ENCODE measurements at places on chromosomes 5 and 9. TPM values are rescaled to one million over a fixed set of nuclear protein-coding genes. Genes with fewer than 3 reads are reported as not detected.

- H3K27ac ChIP-seq, result no peak overlapping the region
- H3K36me3 ChIP-seq, result no peaks in the 10 kb centered on the region
- no peak overlapping the region for H3K4me3 ChIP-seq
- DNase-seq, result peak; percentile 70
- H3K27me3 ChIP-seq, result no peaks in the 10 kb centered on the region
These were observed 2.8 kb downstream of the DCAF12 start for GRCh38 chr9:34123682-34124081.

ORM2 gene
- 0.38 TPM for polyA plus RNA-seq

DNA sequence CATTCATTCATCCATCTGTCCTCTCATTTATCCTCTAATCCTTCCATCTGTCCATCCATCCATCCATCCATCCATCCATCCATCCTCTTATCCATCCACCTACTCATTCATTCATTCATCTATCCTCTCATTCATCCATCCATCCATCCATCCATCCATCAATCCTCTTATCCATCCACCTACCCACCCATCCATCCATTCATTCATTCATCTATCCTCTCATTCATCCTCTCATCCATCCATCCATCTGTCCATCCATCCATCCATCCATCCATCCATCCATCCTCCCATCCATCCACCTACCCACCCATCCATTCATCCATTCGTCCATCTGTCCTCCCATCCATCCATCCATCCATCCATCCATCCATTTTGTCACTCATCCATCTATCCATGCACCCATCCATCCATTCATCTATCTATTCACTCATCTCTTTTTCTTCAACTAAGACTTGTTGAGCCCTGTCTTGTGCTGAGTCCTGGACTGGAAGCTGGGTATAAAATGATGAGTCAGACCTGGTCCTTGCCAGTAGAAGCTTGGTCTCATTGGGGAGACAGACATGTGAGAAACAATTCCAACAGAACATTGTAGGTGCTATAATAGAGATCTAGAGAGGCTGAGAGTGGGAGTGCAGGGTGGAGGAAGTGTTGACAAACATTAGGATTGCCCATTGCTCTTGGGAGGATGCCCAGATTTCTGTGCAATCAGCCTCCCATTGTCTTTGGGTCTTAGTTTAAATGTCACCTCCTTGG lies 55.0 kb upstream of the IER5L start:
- H3K27me3 ChIP-seq, result no peaks in the 10 kb centered on the region
- peaks cover 10% of the 10 kb centered on the region for H3K4me1 ChIP-seq
- H3K27ac ChIP-seq, result no peak overlapping the region
- no peak for DNase-seq

GRCh38 chr5:9187614-9188013 lies 358.3 kb downstream of the SEMA5A start:
- H3K4me1 ChIP-seq, result no peaks in the 10 kb centered on the region
- DNase-seq, result no peak
- H3K27ac ChIP-seq, result no peak overlapping the region
- H3K36me3 ChIP-seq, result no peaks in the 10 kb centered on the region
- H3K27me3 ChIP-seq, result no peaks in the 10 kb centered on the region

CDH10 gene
- polyA plus RNA-seq, result not detected

PNPLA7 gene
- 9.5 TPM for polyA plus RNA-seq

FRRS1L gene
- polyA plus RNA-seq, result 0.23 TPM

DNA sequence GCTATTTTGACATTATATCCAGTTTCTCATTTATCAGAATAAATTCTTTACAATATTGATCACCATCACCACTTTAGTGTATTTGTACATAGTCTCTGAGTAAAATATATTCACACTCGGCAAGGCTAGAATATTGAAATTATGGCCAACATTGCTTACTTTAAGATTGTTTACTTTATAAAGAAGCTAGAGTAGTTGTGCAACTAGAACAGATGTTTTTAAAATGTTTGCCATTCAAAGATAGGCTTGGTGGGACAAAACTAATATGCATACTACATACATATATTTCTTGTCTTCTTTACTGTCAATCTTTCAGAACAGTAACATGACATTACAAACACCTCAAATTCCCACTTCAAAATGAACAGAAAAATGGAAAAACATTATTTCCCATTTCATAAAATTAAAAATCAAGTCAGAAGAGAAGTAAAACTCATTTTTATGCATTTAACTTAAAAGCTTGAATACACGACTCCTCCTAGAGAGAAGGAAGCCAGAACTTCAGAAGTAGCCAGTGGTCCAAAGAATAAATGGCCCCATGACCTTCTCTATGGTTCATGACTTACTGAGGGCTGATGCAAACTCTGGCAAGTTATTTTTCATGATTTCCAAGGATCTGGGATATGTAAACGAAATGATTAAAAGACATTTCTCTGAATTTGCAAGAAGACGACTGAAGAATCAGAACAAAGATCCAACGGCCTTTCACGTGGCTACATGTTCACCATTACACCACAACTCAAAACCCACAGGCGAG lies 14.1 kb downstream of the MTX3 start:
- no peaks in the 10 kb centered on the region for H3K36me3 ChIP-seq
- DNase-seq, result no peak
- H3K4me1 ChIP-seq, result no peaks in the 10 kb centered on the region
- no peaks in the 10 kb centered on the region for H3K27me3 ChIP-seq

FOXD4L4 gene
- not detected for polyA plus RNA-seq

RBM27 gene
- polyA plus RNA-seq, result 6.7 TPM

GABRB2 gene
- 0.46 TPM for polyA plus RNA-seq

DNA sequence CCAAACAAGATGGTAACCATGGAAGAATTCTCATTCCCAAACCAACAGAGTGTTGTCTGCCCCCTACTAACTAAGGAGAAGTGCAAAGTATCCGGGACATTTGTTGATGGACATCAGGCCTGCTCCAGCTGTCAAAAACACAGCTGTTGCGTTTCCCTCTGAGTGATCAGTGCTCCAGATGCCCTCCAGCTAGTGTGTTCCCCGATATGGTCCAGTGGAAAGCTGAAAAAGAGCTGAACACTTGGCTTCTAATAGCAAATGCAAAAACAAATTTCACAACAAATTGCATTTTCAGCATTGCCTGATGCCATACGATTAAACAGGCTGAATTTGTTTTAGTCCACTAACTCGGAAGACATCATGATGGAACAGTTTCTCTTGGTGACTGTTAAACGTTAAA lies 1398.7 kb downstream of the PTPRD start:
- H3K4me3 ChIP-seq, result no peak overlapping the region
- H3K36me3 ChIP-seq, result no peaks in the 10 kb centered on the region
- no peak overlapping the region for H3K27ac ChIP-seq
- no peaks in the 10 kb centered on the region for H3K27me3 ChIP-seq

DNA sequence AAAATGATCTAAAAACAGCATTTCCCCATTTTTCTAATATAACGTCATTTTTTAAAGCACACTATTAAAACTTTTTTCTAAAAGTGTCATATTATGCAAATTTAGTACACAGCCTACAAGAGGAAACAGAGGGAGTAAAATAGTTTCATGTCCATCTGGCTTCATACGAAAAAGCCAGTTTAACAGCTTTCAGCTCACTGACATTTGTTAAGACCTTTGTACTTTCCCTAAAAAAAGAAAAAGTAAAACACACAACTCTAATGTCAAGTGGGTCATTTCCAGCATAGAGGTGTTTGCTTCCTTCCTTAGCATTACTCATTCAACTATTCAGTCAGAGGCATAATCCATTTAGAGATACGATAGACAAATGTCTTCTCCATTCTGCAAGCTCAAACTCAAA lies 49.4 kb downstream of the ABHD17B start:
- H3K27ac ChIP-seq, result no peak overlapping the region
- H3K4me3 ChIP-seq, result no peak overlapping the region
- H3K27me3 ChIP-seq, result no peaks in the 10 kb centered on the region
- H3K36me3 ChIP-seq, result no peaks in the 10 kb centered on the region

DNA sequence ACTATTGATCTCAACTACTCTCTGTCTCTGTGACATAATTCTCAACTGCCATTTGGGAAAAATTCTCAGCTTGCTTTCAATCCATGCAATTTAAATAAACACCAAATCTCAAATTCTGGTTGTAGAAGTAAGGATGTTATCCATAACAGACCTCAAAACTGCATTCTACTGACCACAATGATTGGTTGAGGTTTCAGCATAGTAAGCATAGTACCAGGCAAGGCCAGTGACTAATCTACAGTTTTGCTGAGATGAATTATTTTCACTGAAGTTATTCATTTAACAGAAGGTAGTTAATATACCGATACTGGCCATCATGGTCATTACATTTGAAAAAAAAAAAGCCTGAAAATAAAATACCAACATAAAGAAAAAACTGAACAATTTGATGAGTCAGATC lies 488.0 kb upstream of the CDH18 start:
- H3K27me3 ChIP-seq, result no peaks in the 10 kb centered on the region
- no peaks in the 10 kb centered on the region for H3K4me1 ChIP-seq
- H3K36me3 ChIP-seq, result no peaks in the 10 kb centered on the region
- H3K4me3 ChIP-seq, result no peak overlapping the region

NEUROG1 gene
- polyA plus RNA-seq, result not detected

DNA sequence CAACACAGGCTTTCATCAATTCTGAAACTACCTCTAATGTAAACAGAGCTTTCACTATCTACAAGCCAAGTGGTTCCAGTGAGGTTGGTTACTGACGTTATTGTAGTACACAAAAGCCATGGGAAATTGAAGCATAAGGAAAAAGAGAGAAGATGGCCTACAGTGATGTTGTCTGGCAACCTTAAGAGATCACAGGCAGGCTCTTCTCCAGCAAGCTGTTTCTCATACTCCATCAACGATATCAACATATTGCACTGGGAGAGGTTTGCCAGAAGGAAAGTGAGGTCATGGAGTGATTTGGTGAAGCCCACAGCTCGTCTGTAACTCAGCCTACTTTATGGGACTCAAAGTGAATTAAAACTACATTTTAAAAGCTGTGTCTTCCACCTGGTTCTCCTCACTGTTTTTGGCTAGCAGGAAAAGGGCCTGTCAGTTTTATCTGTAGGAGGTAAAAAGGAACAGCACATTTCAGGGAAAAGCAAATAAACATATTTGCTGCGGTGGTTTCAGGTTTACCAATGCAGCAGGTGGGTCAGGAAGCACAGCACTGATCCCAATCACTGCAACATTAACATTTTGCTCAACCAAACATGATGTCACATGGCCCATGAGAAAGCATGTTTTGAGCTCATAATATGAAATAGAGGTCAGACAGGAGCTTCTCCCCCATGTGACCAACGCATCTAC lies 72.9 kb downstream of the ARSB start:
- H3K27ac ChIP-seq, result peak overlapping the region; percentile 12
- no peaks in the 10 kb centered on the region for H3K36me3 ChIP-seq
- no peak for DNase-seq

GRCh38 chr5:134600600-134600999 lies 32.0 kb downstream of the SAR1B start:
- H3K4me1 ChIP-seq, result no peaks in the 10 kb centered on the region
- H3K4me3 ChIP-seq, result no peak overlapping the region
- H3K27me3 ChIP-seq, result no peaks in the 10 kb centered on the region
- no peak overlapping the region for H3K27ac ChIP-seq
- no peak for DNase-seq

- H3K4me3 ChIP-seq, result no peak overlapping the region
- no peaks in the 10 kb centered on the region for H3K36me3 ChIP-seq
- peaks cover 12% of the 10 kb centered on the region for H3K27me3 ChIP-seq
- DNase-seq, result no peak
- H3K4me1 ChIP-seq, result no peaks in the 10 kb centered on the region
These were observed 17.0 kb downstream of the LHX3 start for GRCh38 chr9:136187683-136188586.

- no peaks in the 10 kb centered on the region for H3K36me3 ChIP-seq
- no peaks in the 10 kb centered on the region for H3K27me3 ChIP-seq
- H3K27ac ChIP-seq, result no peak overlapping the region
- no peak overlapping the region for H3K4me3 ChIP-seq
- DNase-seq, result no peak
These were observed 73.4 kb upstream of the CDH6 start for GRCh38 chr5:31119938-31120641.

SLCO4C1 gene
- 0.38 TPM for polyA plus RNA-seq

DNA sequence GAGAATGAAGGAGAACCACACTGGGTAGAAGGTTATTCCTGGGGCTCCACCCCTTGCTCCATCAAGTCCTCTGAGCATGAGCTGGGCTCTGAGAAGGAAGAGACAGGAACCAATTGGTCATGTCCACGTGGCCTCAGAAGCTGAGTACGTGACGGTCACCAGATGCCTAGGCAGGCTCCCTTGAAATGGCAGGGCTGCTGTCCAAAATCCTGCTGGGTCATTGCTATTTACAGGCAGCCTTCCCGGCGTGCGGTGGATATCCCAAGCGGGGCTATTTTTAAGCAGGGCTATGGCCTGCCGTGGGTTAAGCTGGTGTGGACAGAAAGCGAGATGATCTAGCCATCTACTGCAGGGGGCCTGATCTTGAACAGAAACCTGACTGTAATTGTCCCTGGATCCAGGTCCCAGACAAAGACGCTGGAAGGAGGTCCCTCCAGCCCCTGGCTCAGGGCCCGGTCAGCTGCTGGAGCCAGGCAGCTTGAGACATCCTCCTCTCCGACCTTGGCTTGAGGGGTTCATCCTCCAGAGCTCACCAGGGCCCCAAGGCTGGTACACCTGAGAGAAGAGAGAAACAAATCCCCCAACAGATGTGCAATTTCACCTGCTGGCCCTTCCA lies 550 bp upstream of the CKMT2 start:
- H3K27ac ChIP-seq, result peak overlapping the region; percentile 72
- H3K36me3 ChIP-seq, result no peaks in the 10 kb centered on the region
- H3K27me3 ChIP-seq, result no peaks in the 10 kb centered on the region
- peak; percentile 82 for DNase-seq
- H3K4me3 ChIP-seq, result peak overlapping the region; percentile 43

GRCh38 chr9:101639311-101639710 lies 44.5 kb upstream of the PPP3R2 start:
- no peaks in the 10 kb centered on the region for H3K27me3 ChIP-seq
- H3K36me3 ChIP-seq, result no peaks in the 10 kb centered on the region
- H3K4me3 ChIP-seq, result no peak overlapping the region
- DNase-seq, result no peak
- H3K4me1 ChIP-seq, result no peaks in the 10 kb centered on the region

GRCh38 chr5:7347377-7347776 lies 48.6 kb upstream of the ADCY2 start:
- DNase-seq, result no peak
- H3K27ac ChIP-seq, result no peak overlapping the region
- H3K27me3 ChIP-seq, result no peaks in the 10 kb centered on the region
- H3K36me3 ChIP-seq, result no peaks in the 10 kb centered on the region

DNA sequence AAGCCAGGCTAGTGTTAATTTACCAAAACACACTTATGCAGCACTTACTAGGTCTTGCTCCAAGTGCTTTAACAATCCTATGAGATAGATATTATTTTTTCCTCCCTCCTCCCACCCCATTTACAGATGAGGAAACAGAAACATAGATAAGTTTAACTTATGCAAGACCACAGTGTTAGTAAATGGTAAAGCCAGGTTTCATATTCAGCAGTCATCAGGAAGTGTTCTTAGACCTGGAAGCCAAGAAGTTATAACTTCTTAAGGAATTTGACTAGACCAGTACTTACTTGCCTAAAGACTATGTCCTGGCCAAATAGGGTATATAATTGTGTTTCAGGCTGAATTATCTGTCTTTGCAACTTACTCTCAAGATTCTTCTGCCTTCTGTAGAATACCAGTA lies 15.9 kb downstream of the ABHD17B start:
- H3K4me3 ChIP-seq, result no peak overlapping the region
- peaks cover 18% of the 10 kb centered on the region for H3K4me1 ChIP-seq
- no peaks in the 10 kb centered on the region for H3K36me3 ChIP-seq
- no peak for DNase-seq
- no peaks in the 10 kb centered on the region for H3K27me3 ChIP-seq
- H3K27ac ChIP-seq, result no peak overlapping the region

Data from sigmoid colon (tissue), 7 donors.